ENCODE measurements at places on chromosomes 16 and 17. TPM values are rescaled to one million over a fixed set of nuclear protein-coding genes. Genes with fewer than 3 reads are reported as not detected.

STAC2 gene
- 0.25 TPM for polyA plus RNA-seq

GRCh38 chr16:23052908-23053580 is 96.2 kb downstream of the USP31 start:
- DNase-seq = no peak

GLIS2 gene
- 22.9 TPM for polyA plus RNA-seq

DNA sequence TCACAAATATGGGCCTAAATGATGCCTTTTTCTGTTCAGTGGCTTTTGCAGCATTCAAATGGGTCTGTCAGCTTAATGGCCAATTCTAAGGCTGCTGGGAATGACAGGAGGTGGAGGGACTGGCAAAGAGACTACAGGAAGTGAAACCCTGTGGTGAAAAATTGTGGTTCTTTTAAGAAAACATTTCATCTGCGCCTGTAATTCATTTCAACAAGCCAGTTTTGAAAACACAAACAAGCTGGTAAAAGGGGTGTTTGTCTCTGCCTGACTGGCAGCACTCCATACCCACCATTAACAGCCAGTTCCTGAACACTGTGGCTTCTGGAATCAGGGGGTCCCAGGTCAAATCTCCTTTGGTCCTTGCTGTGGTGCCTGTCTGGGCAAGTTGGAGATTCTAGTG is 3.6 kb upstream of the KDM8 start:
- DNase-seq = no peak

- DNase-seq = no peak
Observed at GRCh38 chr16:74999219-74999608, 390 bp downstream of the ZNRF1 start.

SLC52A1 gene
- 0.08 TPM for polyA plus RNA-seq

OR1A1 gene
- not detected for polyA plus RNA-seq

TTYH2 gene
- 78.6 TPM for polyA plus RNA-seq

- no peak for DNase-seq
Observed at GRCh38 chr16:10408824-10409381, 23.0 kb downstream of the ATF7IP2 start.

DNA sequence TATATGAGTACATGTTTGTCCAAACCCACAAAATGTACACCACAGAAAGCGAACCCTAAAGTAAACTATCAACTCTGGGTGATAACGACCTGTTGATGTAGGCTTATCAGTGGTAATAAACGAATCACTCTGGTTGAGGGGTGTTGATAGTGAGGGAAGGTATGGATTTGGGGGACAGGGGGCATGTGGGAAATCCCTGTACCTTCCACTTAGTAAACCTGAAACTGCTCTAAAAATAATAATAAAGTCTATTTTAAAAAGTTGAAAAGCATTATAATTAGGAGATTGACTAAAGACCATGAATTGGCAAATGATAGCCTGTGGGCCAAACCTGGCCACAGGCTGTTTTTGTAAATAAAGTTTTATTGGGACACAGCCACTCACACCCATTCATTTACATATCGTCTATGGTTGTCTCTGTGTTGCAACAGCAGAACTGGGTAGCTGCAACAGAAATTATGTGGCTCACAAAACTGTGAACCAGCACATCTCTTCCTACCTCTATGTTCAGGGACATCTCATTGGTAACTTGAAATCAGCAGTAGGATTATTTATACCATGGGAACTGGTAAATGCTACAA is 85.5 kb upstream of the CDYL2 start:
- no peak for DNase-seq

GRCh38 chr16:30896261-30896888 is at the start of gene CTF1:
TSS of gene CTF1 (plus strand) at chr16:30896614. CDS start at chr16:30896644, 30 bp downstream.
- peak; percentile 65 for DNase-seq

DNA sequence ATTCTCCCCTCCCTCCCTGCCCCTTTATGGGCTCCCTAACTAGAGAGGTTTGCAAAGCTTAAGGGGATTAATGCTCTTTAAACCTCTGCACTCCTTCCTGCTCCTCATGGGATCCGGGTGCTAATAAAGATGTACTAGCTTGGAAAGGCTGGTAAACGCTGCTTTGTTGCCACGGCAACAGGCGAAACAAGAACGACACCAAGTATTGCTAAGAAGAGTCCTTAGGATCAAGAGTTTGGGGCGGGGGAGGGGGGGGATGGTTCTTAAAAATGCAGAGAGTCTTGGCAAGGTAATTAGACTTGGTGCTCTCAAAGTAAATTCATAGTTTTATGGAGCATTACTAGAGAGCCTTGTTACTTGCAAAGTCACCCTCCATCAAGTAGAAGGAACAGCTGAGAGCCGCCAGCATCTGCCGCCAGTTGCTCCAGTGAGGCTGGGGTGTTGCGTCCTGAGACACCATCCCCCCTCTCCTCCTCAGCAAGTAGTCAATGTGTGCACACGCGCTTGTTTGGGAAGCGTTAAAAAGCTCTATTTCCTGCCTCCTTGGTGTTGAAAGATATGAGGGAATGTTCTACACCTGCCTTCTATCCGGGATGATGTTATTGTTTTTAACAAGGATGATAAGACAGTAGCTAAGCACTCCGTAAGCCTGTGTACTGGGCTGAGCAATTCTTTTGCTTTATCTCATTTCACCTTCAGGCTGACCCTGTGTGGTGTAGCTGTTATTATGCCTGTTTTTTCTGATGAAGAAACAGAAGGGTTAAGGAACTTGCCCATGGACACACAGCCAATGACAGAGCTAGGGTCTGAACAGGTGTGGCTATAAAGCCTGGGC is 190.9 kb downstream of the CCDC182 start:
- no peak for DNase-seq

DNA sequence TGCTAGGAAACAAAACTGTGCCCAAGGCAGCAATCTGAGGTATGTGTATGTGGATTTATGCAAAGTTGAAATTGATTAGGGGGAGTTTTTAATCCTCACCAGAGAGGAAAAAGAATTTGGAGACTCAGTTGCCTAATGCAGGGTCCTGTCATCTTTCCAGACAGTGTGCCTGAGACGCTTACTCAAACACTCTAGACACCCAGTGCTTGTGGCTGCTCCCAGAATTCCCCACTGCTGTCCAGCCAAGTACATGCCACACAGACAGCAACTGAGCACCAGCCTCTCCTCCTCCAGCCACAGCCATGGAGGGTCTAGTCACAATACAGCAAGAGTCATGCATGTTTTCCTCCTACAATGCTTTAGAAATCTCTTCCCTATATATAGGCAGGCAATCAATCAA is 118.1 kb downstream of the HIC1 start:
- no peak for DNase-seq

GRCh38 chr17:57356153-57356718 is 99.9 kb downstream of the MSI2 start:
- no peak for DNase-seq

GRCh38 chr17:75373280-75373679 is 32.2 kb downstream of the GRB2 start:
- no peak for DNase-seq

CBX2 gene
- polyA plus RNA-seq = 9.0 TPM

GRCh38 chr16:49348408-49349176 is 25.0 kb upstream of the C16orf78 start:
- DNase-seq = no peak

- DNase-seq = no peak
Observed at GRCh38 chr16:9943121-9943520, 239.1 kb downstream of the GRIN2A start.

DNA sequence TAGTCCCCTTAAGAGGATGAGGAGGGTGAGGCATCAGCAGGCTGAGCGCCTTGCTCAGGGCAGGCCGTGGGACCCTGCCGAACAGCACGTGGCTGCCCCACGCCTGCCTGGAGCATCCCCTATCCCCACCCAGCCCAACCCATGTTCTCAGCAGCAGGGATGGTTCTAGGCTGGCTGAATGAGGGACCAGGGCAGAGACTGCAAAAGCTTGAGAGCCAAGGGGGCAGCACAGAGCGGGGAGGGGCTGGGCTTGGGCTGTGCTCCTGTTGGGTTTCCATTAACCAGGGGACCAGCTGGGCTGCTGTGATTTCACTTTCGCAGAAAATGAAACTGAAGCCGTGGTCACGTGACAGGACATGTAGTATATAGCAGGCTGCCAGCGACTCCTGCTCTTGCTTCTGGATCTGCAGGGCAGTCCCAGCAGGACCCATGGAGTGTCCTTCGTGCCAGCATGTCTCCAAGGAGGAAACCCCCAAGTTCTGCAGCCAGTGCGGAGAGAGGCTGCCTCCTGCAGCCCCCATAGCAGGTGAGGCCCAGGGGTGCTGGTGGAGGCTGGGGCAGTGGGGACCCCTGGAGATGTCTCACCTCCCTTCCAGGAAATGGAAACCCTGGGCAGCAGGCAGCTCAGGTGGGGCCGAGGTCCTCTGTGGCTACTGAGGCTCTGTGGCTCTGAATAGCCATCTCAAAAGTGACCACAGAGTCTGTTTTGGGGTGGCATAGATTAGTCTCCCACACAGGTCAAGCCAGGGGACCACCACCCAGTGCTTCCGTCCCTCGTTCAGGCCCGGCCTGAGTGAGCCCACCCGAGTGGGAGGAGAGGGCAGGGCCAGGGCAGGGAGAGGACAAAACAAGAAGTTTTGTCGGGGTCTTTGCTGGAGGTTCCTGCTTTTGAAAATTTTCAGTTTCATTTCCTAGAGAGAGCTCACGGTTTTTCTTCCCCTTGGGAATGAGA is 2.9 kb downstream of the RNF213 start:
- DNase-seq = peak; percentile 80

GRCh38 chr17:36980280-36980761 is 31.6 kb downstream of the AATF start:
- no peak for DNase-seq

CACNG3 gene
- not detected for polyA plus RNA-seq

DNA sequence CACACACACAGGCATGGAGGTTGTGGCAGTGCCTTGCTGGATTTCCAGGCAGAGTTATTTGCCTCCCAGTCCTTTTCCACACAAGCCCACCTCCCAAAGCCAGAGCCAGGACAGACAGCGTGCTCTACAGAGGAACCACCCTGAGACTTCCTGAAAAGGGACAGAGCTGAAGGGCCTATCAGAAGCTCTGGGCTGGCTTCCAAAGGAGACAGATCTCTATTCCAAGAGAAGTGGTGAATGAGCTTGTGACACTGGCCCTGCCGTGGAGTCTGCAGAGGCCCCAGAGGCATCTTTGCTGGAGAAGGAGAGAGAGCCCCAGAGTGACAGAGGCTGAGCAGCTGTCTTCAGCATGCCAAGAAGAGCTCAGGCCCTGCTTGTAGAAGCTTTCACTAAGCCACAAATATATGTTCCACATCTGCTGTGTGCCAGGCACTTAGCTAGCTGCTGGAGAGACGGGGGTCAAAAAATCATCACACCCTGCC is 8.3 kb upstream of the LPCAT2 start:
- no peak for DNase-seq

GRCh38 chr16:50024207-50024606 is 818 bp upstream of the CNEP1R1 start:
- DNase-seq = no peak

- DNase-seq = peak; percentile 4
Observed at GRCh38 chr16:31395647-31396046, 2.5 kb downstream of the ITGAD start.

DNA sequence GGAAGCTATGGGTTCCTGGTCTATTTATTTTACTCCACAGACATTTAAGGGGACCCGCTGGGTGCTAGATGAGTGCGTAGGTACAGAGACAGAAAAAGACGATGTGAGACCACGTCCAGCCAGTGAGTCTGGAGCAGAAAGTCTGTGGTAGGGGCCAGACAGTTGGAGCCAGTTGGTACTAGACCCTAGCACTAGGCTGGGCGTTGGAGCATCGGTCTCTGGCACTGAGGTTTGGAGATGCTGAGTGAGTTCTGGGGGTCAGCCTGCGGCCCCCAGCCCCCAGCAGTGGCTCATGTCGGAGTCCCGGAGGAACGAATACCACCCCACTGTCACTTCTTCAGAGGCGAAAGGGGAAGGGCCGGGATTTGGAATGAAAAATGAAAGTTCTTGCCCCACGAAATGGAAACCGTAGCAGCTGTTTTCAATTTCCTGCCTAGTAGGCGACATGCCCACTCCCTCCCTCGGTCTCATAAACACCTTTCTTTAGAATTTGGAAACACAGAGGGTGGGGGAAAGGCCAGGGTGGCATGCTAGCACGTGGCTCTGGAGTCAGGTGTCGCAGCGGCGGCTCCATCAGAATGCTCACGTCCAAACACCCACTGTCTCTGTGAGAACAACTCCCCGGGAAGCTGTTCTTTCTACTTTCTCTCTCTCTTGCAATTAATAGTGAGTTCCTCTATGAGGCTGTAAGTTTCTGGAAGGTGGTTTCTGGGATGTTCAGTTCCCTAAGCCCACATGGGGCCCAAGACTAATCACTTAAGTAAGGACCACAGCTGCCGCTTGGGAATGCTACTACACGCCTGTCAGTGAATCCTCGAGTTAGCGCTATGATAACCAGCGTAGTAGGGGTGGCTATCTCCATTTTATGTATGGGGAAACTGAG is 96.8 kb downstream of the IRF8 start:
- no peak for DNase-seq
